Inflammatory macrophage treated with lipopolysaccharide for 1 hour (primary cell): ENCODE measurements at places on chromosomes 1 and 21.

DNA sequence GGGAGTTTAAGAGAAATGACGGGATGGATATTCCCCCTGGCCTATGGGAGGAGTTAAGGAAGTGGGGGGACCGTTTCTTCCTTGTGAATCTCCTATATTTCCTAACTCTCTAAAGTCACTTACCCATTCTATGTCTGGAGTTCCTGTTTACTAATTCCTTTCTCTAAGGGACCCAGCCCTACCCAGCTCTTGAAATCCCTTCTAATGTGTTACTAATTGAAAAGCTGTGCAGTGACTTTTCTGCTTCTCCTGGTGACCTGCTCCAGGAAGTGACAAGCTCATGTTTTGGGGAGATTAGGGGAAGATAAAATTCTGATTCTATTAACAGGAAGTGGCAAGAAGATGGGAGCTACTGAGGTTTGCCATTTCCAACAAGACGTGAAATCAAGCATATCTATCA lies 4.0 kb upstream of the SAMSN1 start:
- peak; percentile 94 for DNase-seq

DNA sequence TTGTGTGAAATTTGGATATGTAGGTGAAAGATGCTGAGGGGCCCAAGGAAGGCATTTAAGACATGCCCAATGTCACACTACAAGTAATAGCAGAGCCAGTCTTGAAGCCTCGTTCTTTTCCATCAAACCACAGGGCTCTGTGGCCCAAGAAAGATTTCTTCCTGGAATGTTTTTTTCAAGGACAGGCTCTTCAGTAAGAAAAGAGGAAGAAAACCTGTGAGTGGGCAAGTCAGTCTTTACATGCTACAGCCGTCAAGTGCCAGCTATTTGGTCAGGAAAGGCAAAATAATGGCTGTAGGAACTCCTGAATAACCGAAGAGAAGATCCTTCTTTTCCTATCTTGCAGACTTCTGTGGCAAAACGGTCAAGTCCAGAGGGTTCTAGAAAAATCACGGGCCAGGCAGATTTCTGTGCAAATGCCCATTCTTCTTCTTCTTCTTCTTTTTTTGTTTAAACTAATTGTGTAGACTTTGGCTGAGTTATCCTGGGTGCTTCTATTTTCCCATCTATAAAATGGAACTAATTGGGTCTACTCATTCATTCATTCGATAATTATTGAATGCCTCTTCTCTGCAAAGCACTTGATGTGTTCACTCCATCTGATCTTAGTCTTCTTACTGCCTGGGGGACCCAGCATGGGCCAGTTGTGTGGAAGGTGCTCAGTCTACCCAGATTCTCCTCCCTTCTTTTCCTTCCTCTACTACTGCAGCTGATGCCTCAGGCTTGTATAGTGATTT lies 1.9 kb upstream of the ID3 start:
- no peak for DNase-seq

GRCh38 chr1:94329276-94329675 lies 88.9 kb upstream of the ABCD3 start:
- DNase-seq, result no peak

- peak; percentile 79 for DNase-seq
Measured at GRCh38 chr1:6743189-6744101, 41.8 kb upstream of the CAMTA1 start.

DNA sequence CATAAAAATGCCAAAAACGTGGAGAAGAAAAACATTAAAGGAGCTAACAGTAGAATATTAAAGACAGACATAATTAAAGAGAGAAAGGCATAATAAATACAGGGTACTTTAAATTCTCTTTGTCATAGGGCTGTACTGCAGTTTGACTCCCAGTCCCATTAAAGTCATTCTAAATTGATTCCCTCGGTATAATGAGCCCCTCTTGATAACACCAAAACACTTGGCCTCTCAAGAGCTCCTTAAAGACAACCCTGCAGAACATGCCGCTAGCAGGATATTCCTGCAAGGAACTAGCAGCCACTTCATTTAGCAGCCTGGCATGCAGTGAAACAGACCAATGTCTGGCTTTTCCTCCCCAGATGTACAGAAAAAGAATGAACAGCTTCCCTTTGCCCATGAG lies 273.8 kb upstream of the ESRRG start:
- no peak for DNase-seq

- peak; percentile 12 for DNase-seq
Measured at GRCh38 chr1:104765085-104765484, 1015.4 kb downstream of the AMY1C start.

GRCh38 chr1:26003262-26003661 lies 5.4 kb upstream of the PAFAH2 start:
- DNase-seq, result no peak

DNA sequence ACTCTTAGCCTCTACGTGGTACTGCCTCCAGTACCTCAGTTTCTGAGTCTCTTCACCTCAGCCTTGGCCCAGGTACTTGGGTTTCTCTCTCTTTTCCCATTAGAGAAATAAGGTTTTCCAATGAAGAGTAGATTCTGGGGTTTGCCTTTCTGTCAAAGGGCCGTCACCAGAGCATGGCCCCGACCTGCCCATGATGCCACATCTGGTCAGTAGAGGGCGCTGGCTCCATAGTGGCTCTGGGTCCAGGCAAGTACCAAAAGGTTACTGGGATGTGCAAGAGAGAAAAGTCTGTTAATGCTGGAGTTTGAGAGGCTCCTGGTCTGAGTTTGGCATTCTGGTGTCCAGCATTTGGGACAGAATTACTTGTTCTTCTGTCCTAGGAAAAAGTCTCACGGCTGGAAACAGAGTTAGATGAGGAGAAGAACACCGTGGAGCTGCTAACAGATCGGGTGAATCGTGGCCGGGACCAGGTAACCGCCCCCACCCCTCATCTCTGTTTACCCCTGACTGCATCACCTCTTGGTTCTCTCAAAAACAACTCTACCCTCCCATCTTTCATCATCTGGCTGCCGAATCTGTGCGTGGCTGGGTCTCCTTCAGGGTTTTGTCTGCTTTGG lies 5.3 kb upstream of the TUFT1 start:
- DNase-seq, result peak; percentile 52

GRCh38 chr1:12170263-12170671 lies 3.5 kb downstream of the TNFRSF1B start:
- peak; percentile 52 for DNase-seq

GRCh38 chr1:219302697-219303096 lies 129.0 kb downstream of the LYPLAL1 start:
- no peak for DNase-seq

- peak; percentile 89 for DNase-seq
Measured at GRCh38 chr1:209673631-209674417, 1.4 kb upstream of the G0S2 start.

- peak; percentile 5 for DNase-seq
Measured at GRCh38 chr21:44712203-44713028, 1.0 kb upstream of the TSPEAR start.

GRCh38 chr1:18253093-18253492 lies 145.5 kb downstream of the IGSF21 start:
- DNase-seq, result no peak

- no peak for DNase-seq
Measured at GRCh38 chr1:42422737-42423136, 33.1 kb downstream of the ZMYND12 start.

GRCh38 chr1:55962472-55962871 lies 616.9 kb downstream of the PLPP3 start:
- no peak for DNase-seq

GRCh38 chr1:34885405-34886247 lies 26.1 kb upstream of the SMIM12 start:
- DNase-seq, result no peak

GRCh38 chr1:176244851-176245250 lies 37.8 kb upstream of the COP1 start:
- DNase-seq, result no peak

- DNase-seq, result no peak
Measured at GRCh38 chr1:203944651-203945404, 83.4 kb downstream of the SNRPE start.

- no peak for DNase-seq
Measured at GRCh38 chr1:56188221-56188620, 391.1 kb downstream of the PLPP3 start.

- no peak for DNase-seq
Measured at GRCh38 chr1:239993366-239993765, 98.3 kb upstream of the FMN2 start.

DNA sequence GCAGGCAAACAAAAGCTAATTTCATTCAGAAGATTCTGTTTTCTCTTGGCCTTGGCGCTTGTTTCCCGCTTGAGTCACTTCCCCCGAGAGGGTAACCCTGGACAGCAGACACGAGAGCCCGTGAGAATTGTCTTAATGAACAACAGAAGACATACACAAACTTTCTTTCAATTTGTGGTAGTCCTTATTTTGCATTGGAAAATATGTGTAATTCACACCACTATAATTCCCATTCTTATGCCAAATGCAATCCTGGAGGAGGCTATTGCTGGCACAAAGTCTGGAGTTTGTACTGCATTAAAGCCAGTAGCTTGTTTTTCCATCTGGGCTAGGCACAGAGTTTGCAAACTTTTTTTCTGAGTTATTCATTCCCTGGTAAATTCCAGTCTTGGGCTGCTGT lies 109.8 kb upstream of the IVNS1ABP start:
- no peak for DNase-seq

GRCh38 chr1:17550729-17551584 lies 11.5 kb downstream of the ARHGEF10L start:
- no peak for DNase-seq

DNA sequence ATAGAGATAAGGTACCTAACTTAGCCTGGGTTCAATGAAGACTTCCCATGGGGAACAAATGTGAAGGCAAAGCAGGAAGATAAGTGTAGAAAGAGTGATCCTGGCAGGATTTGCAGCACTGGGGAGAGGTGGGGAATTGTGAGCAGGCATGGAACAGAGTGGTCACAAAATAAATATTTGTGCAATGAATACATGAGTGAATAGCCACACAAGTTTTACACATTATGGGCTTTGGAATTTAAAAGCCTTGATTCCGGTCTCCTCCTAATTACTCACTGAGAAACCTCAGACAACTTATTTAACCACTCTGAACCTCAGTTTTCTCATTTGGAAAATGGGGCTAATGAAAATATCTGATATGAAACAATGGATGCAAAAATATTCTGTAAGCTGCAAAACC lies 148.3 kb downstream of the ELAVL4 start:
- no peak for DNase-seq

DNA sequence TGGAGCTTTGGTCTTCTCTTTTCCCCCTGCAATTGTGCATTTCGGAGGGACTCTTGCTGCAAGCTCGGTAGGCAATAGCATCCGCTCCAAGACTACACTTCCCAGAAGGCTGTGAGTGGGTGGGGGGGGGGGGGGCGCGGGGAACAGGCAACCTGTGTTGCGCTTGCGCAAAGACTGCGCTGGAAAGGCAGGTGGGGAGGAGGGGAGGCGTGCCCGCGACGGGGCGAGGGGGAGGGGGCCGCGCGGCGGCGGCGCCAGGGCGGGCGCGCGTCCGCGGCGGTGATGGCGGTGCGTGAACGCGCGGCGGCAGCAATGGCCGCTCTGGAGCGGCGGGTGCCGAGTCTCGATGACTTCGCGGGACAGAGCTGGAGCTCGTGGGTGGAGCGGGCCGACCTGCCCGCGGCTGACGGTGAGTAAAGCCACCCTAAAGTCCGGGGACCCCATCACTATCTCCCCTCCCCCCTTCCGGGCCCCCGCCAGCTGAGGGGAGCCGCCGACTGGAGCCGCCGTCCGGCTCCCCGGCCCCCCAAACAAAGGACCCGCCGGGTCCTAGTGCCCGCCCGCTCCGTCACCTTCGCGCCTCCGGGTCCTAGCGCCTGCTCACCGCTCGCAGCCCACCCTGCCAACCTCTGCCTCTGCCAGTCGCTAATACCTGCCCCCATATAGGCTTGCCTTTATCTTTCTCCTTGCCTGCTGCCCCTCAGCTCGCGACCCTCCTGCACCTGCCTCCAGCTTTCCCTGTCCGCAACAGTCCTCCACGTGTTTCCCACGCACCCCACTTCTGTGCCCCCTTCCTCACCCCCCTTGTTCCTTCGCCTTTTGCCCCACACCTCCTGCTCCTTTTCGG lies at the start of gene ATXN7L2:
ATXN7L2 (plus strand) TSS at position 234 of the 847 bp plus-strand sequence; CDS start at position 283, 49 bp downstream.
- peak; percentile 77 for DNase-seq

DNA sequence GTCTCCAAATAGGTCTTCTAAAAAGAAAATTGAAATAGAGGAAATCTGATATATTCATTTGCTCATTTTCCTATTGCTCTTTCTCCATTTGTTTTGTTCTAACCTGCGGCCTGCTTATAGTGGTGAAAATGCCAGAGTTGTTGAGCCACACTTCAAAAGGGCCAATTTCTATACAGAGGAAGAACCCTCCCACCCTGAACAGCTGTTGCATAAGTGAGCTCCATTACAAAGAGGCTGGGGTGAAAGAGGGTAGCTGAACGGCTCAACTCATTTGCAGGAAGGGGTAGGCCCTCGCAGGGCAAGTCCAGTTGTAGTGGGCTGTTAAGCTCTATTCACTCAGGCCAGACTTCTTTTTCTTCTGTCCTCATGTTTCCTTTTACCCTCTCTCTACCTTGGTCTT lies 8.8 kb downstream of the ADCY10 start:
- peak; percentile 71 for DNase-seq

GRCh38 chr1:10774615-10775310 lies 21.7 kb downstream of the CASZ1 start:
- DNase-seq, result no peak

GRCh38 chr1:28441674-28442073 lies 64.2 kb upstream of the RCC1 start:
- DNase-seq, result no peak

DNA sequence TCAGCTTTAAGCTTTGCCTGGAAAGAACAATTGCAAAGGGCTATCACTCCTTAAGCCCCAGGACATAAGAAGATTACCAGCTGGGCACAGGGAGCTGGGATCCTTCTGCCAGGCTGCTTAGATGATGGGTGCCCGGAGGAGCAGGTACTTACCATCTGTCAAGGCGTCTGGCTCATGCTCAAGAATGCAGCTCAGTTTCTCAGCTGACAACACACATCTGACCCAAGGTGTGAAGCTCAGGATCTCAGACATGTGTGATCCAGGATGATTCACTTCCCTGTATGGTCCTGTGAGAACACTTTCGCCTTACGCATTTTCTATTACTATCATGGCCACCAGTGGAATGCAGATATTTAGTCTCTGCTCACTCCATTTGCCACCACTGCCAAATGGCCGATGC lies 14.7 kb upstream of the DISC1 start:
- no peak for DNase-seq

DNA sequence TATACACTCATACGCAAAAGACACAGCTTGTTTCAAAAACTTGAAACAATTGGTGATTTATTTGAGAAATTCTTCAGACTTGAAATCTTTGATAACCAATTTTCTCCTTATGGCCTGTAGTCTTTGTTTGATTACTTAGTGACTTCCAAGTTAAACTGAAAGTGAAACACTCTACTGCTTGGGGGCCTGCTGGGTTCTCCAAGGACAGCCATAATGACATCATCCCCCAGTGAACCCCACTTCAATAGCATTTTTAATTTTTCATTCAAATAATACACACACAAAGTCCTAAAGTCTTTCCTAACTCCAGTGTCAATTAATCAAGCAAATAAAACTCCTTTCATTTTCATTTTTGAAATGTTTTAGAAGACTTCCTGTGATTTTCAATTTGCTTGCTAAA lies 59.2 kb downstream of the KRTAP19-8 start:
- no peak for DNase-seq

GRCh38 chr1:37147906-37148305 lies 113.6 kb upstream of the GRIK3 start:
- no peak for DNase-seq

GRCh38 chr21:14864211-14865021 lies 200.4 kb downstream of the NRIP1 start:
- peak; percentile 84 for DNase-seq

GRCh38 chr1:179817056-179817455 lies 60.5 kb downstream of the TOR1AIP2 start:
- DNase-seq, result no peak
